ENCODE measurements at places on chromosomes 5 and 9. TPM values are rescaled to one million over a fixed set of nuclear protein-coding genes. Genes with fewer than 3 reads are reported as not detected.

Gene TAS2R1
- not detected for total RNA-seq

GRCh38 chr5:33781286-33781685 is 110.5 kb downstream of the ADAMTS12 start:
- no peaks in the 10 kb centered on the region for H3K36me3 ChIP-seq
- DNase-seq = peak; percentile 36
- no peaks in the 10 kb centered on the region for H3K4me1 ChIP-seq

DNA sequence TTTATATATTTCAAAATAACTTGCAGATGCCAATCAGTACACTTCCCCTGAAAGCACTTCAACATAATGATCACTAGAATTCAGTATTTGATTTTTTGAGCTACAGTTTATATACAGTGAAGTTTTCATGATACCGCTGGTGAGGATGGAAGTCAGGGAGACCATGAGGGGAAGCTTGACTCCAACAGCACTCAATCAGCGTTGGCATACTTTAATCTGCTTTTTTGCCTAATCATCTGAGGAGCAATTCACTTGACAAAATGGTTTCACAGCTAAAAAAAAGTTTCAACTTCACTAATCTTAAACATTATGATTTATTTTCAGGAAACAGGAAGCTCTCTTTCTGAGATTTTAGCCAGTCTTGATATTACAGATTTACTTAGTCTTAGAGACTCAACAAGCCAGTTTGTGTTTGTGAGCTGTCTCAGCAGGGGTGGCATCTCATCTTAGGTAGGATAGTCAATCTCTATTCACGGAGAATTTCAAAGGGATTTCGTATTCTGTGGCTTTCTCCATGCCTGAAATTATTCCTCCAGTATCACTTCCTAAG is 111.4 kb upstream of the ARRDC3 start:
- H3K27me3 ChIP-seq = peaks cover 9% of the 10 kb centered on the region
- H3K4me3 ChIP-seq = no peak overlapping the region
- H3K36me3 ChIP-seq = no peaks in the 10 kb centered on the region
- no peak for DNase-seq
- H3K27ac ChIP-seq = no peak overlapping the region

- no peak overlapping the region for H3K4me3 ChIP-seq
- no peak for DNase-seq
- H3K27me3 ChIP-seq = no peaks in the 10 kb centered on the region
- no peaks in the 10 kb centered on the region for H3K36me3 ChIP-seq
- H3K4me1 ChIP-seq = no peaks in the 10 kb centered on the region
Measured at GRCh38 chr5:67827541-67827940, 388.0 kb upstream of the PIK3R1 start.

Gene CRHBP
- 0.23 TPM for total RNA-seq

DNA sequence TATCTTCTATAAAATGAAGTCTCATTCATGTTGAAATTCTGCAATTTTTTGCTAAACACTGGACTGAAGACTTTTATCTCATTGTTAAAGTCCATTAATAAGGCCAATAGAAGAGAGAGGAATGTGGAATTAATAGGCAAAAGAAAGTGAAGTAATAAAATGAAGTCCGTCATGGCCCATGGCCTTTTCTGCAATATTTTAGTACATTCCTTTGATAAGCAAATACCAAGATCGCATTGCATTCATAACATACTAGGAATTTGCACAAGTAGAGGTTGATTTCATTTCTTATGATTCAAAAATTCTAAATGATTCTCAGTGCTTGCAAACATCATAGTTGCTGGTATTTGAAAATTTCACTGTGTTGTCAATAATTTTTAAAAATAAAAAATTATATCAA is 664.0 kb downstream of the NR2F1-AS1 start:
- no peaks in the 10 kb centered on the region for H3K4me1 ChIP-seq
- no peaks in the 10 kb centered on the region for H3K36me3 ChIP-seq
- H3K4me3 ChIP-seq = no peak overlapping the region
- H3K27me3 ChIP-seq = no peaks in the 10 kb centered on the region

DNA sequence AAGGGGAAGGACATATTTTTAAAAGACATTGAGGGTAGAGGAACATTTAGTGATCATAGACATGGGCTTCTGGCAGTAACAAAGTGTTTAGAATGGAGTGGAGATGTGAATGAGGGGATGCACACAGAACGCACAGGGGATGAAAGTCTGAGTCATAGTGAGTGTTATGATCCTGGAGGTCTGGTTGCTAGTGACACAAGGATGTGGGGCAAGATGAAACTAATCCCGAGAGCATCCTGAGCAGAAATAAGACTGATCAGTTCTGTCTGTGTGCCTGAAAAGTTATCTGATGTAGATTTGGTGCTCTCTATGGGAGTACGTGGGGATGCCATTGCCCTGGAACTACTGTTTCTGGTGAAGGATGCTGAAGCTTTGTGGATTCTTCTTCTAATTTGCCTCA is 141.1 kb downstream of the CHSY3 start:
- no peaks in the 10 kb centered on the region for H3K36me3 ChIP-seq
- H3K4me3 ChIP-seq = no peak overlapping the region
- H3K4me1 ChIP-seq = no peaks in the 10 kb centered on the region
- H3K27ac ChIP-seq = no peak overlapping the region

DNA sequence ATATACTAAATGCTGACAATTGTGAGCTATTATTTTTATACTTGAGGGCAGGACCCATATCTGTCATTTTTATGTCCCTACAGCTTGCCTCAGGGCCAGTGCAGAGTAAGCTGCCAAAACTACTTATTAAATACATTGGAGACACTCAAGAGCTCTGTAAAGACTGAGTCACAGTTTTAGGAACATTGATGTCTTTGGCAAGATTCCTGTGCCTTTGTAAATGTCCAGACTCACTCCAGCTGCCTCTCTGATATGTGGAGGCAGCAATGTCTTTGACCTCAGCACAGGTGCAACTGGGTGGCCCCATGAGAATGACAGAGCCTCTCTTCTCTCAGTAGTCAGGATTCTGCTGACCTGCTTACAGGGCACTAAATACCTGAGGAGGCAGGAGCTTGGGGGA is 363.2 kb downstream of the OSTF1 start:
- H3K27me3 ChIP-seq = peaks cover 2% of the 10 kb centered on the region
- H3K4me3 ChIP-seq = no peak overlapping the region
- no peaks in the 10 kb centered on the region for H3K36me3 ChIP-seq
- no peak for DNase-seq
- no peak overlapping the region for H3K27ac ChIP-seq

Gene ELP1
- 36.2 TPM for total RNA-seq

Gene ARL14EPL
- total RNA-seq = not detected

Gene BRINP1
- not detected for total RNA-seq

DNA sequence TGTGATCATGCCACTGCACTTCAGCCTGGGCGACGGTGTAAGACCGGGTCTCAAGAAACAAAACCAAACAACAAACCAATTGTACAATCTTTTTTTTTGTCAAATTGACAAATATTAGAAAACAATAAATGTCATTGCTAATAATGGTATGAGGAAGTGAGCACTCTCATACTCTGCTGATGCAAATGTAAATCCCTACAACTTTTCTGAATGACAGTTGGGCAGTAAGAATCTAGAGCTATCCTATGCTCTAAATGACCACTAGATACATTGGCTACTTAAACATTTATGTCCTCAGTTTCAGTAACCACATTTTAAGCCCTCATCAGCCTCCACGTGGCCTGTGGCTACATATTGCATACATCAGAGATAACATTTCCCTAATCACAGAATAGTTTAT is 256.2 kb downstream of the FER start:
- H3K27me3 ChIP-seq = no peaks in the 10 kb centered on the region
- H3K27ac ChIP-seq = no peak overlapping the region
- H3K4me3 ChIP-seq = no peak overlapping the region

Gene CARTPT
- total RNA-seq = not detected

Gene PCDHA12
- not detected for total RNA-seq

All from activated CD4-positive, alpha-beta T cell treated with anti-CD3 and anti-CD28 coated beads, Interleukin-2, amount 10 ng/mL, durations not matched to agents 24 days and 14 days (primary cell).